Esophagus mucosa (tissue), 1 donor: ENCODE measurements at places on chromosomes 12 and 14.

DNA sequence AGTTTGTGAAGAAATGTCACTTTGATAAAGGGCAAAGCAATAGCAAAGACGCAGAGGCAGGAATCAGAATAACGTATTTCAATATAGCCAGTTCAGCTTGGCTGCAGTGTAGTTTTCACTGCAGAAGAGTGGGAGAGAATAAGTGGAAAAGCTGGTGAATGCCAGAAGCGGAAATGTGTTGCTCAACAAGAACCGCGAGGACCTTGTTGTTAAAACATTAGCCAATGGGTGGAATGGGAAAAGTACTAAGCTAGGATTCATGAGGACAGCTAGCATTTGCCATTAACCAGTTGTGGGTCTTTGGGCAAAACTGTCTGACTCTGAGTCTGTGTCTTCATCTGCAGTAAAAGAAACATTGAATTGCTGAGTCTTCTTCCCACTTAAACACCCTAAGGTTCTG is 292.9 kb upstream of the GRIP1 start:
- ATAC-seq, result no peak

- ATAC-seq, result peak; percentile 51
Observed at GRCh38 chr12:52182898-52183543, 8.8 kb downstream of the KRT80 start.

DNA sequence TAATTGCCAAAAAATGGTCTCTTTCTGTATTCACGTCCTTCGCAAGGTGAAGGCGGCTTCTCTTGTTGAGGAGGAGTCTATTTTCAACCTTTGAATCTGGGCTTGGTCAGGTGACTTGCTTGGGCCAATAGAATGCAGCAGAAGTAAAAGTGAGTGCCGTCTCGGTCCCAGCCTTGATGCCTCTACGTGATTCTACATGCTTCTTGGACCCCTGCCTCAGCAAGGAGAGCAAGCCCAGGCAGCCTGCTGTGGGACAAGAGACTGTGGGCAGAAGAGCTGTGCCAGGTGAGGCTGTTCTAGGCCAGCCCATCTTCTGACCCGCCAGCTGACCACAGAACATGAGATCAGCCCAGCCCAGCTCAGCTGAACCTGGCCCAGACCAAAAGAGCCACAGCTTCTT is 39.1 kb upstream of the CCDC63 start:
- ATAC-seq, result peak; percentile 79

- ATAC-seq, result no peak
Observed at GRCh38 chr12:93683410-93683809, 6.2 kb downstream of the CRADD start.

DNA sequence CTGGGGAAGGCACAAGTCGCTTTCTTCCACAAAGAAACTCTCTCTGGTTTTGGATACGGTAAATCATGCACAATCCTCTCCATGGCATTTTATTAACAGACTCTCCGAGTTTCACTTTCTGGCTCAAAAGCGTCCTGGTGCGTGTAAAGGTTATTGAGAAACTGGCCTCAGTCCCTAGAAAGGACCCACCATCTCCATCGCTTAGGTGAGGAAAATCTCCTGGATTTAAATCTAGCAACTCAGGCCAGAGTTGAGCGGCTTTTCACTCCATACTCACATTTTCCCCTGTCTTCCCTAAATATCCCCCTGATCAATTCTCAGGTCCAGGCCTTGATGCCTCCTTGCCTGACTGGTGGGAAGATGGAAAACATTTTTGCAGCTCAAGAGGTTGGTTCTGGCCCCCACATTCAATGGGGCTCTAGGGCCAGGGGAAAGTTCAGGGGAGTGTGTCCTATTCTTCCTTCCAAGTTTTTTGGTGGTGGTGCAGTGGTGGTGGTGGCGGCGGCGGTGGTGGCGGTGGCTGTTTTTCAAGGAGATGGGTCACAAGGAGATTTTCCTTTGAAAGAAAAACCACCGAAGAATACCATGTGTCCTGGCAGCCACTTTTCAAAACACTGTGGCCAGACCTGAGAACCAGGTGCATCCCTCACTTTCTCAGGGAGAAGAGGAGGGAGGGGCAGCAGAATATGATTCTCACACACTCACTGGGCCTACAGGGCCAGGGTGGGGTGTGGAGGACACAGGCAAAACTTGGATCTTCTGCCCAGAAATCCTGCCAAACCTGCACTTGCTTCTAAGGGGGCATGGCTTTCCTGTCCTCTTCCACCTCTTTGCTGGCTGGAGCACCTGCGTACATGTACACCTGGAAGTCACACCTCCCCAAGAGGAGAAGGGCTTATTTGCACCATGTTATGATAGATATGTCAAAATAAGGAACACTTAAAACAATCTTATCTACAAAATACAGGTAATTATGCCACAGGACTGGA is 46.7 kb upstream of the PNMA1 start:
- ATAC-seq, result no peak

DNA sequence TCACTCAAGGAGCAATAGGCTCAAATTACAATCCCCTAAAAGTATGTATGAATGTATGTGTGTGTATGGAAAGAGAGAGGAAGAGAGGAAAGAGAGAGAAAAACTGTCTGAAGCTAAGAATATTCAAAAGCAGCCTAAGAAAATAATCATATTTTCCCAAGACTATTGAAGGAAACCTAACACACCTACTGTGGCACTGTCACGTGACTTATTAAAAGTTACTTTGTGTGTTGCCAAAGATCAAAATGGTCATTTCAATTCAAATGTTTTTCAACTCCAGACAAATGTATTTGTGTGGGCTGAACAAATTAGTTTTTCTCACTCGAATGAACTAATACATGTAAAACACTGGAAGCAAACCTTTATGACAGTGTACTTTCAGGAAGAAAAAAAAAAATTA is 368.9 kb upstream of the RPL10L start:
- ATAC-seq, result no peak

GRCh38 chr14:79369359-79370332 is 841.7 kb downstream of the DIO2 start:
- no peak for ATAC-seq

DNA sequence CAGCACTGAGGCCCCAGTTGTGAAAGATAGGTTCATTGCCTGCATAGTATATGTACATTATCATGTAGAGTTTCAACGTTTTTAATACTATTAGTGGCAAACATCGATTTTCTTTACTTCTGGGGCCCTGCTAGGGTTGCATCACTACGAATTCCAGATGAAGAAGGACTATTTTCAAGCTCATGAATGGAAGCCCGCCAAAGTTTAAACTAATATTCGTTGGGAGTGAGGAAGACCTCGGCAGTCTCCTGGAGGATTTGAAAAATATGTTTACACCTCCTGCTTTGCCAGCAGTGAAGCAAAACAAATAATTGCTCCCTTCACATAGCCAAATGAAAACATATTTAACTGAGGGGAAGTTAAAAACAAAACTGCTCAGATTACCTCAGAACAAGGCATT is 672.9 kb upstream of the NOVA1 start:
- ATAC-seq, result no peak
